ENCODE measurements at places on chromosomes 1 and 21.

GRCh38 chr21:44381874-44382273, 28.5 kb downstream of the TRPM2 start:
- no peak for DNase-seq

GRCh38 chr1:79059341-79059740, 52.8 kb upstream of the ADGRL4 start:
- DNase-seq, result peak; percentile 22

- no peak for DNase-seq
Observed at GRCh38 chr1:231882790-231883189, 256.2 kb downstream of the DISC1 start.

DNA sequence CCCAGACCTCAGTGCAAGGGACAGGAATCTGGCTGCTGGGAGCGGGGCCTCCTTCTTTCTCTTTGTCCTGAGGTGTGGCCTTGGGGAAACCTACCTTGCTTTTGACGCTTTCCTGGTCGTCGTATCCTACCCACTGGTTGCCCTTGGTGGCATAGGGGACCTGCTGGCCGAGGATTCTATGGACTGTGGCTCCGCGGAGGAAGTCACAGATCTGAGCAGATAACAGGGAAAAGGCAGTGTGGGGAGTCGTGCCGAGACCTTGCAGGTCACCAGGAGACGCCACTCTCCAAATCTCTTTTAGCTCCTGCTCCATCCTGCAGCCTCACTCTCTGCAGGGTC, 4.0 kb upstream of the MYBPH start:
- DNase-seq, result no peak

DNA sequence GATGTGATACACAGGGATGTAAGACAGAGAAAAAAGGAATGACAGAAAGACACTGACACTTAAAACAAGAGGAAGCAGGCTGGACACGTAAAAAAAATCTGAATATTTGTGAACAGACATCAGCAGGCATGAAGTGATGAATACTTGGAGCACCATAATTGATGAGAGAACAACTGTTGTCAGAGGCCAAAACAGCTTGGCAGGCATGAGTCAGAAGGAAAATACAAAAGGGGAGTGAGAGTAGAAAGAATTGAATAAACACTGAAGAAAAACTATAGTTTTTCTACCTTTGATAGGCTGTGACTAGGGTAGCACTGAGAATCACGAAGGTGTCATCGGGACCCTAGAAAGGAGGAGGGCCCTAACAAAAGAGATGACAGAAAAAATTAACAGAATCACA, 21.6 kb upstream of the GUCA2A start:
- peak; percentile 81 for DNase-seq

- DNase-seq, result peak; percentile 49
Observed at GRCh38 chr1:36411674-36412648, 14.3 kb upstream of the LSM10 start.

GRCh38 chr1:54027848-54028247, 9.9 kb upstream of the LDLRAD1 start:
- no peak for DNase-seq

GRCh38 chr1:245788269-245788668, 633.5 kb downstream of the KIF26B start:
- DNase-seq, result peak; percentile 94

DNA sequence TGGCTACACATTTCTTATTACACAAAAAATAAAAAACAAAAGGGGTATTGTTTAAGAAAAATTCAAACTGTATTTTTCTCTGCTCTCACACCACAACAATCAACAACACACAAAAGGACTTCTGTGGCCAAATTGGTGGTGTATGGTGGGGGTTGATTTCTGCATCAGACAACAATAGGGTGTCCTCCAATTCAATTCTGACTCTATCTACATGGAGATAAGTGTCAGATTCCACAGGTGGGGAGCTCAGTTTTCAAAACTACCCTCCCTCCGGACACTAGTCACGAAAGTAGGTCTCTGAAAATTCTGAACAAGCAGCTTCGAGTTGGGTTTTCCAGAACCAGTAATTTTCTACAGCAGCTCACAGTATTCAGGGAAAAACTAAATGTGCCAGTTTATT, 744.9 kb upstream of the NCAM2 start:
- DNase-seq, result no peak

GRCh38 chr21:39737376-39738000, 7.5 kb upstream of the IGSF5 start:
- no peak for DNase-seq

- peak; percentile 31 for DNase-seq
Observed at GRCh38 chr1:38586993-38587646, 272.5 kb downstream of the RRAGC start.

DNA sequence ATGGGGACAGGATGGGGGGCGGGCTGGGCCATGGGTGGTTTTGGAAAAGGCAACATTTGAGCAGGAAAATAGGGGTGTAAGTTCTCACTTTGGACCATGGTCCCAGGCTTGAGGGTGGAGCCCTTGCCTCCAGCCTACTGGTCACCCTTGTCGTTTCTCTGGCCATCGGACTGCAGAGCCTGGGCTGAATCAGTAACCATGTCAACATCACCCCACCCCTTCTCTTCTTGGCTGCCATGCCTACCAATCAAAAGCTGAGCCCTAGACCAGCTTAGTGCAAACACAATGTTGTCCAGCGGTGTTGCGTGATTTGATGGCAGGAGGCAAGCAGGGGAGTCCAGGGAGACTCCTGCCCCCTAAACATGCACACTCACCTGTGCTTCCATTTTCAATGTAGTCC, 231.0 kb upstream of the KAZN start:
- DNase-seq, result no peak

- peak; percentile 50 for DNase-seq
Observed at GRCh38 chr1:116448785-116449385, 75.8 kb downstream of the ATP1A1 start.

DNA sequence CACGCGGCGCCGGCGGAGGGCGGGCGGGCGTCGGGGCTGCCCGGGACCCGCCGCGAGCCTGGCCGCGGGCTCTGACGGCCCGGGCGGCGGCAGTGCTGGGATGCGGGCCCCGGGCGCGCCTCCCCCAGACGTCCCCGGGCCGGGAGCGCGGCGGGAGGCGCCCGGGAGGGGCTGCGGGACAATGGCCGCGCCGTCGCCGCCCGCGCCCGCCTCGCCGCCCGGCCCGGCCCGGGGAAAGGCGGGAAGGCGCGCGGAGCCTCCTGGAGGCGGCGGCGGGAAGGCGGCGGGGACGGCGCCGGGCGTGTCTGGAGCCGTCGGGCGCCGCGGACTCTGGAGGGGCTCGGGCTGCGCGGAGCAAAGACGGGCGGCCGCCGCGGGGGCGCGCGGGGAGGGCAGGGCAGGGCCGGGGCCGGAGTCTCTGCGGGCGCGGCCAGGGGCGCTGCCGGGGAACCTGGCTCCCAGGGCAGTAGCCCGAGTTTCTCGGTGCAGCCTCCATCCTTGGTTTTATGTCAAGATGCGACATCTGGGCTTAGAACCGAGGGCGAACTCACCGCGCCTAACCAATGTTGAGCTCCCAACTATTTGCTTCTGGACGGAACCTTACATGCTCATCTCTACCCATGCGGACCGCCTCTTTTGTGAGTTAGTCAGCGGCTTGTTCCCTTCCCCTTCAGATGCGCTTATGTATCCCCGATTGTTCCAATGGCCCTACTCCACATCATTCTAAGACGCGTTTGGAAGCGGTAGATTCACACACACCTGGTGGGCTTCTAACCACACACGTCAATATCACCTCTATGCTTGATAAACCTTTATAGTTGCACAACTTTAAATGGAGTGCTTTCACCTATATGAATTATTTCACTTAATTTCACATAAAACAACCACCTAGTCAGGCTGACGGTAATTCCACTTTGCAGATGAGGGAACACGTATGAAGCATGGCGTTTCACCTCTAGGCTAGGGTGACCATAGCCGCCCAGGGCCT, 651 bp downstream of the ZBTB8A start:
- peak; percentile 35 for DNase-seq

DNA sequence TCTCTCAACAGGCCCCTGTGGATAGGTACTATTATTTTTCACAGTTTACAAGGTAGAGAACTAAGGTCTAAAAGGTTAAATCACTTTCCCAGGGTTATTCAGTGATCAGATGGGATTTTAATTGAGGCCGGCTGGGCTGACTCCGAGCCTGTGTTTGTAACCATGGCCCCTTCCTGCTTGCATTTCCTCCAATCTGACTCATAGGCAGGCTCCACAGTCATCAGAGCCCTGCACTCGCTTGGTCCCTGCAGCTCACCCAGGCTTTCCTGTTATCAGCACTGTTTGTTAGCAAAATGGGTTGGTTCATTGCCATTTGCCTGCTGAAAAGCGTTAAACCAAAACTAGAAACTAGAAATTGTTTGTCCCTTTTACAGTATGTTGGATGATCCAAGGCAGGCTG, 41.4 kb upstream of the LMX1A start:
- peak; percentile 68 for DNase-seq

- DNase-seq, result no peak
Observed at GRCh38 chr1:90614872-90615271, 102.2 kb downstream of the BARHL2 start.

- no peak for DNase-seq
Observed at GRCh38 chr1:222788402-222789156, 26.3 kb upstream of the DISP1 start.

- DNase-seq, result no peak
Observed at GRCh38 chr1:157575744-157576143, 22.1 kb downstream of the FCRL4 start.

DNA sequence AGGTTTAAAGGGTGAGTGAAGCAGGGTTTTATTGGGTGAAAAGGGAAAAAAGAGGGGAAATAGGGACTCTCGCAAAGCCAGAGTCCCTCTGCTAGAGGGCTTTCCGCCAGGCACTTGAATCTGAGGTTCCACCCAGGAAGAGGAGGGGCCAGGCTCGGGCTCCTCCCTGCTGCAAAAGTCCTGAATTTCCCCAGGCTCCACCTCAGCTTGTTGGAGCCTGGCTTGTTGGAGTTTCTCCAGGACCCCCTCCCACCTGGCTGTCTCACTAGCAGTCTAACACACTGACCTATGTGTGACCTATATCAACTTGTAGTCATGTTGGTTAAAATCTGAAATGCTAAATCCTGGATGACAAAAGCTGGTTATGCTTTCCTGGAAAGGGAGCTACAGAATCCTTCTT, 25.5 kb downstream of the GBP2 start:
- DNase-seq, result no peak

DNA sequence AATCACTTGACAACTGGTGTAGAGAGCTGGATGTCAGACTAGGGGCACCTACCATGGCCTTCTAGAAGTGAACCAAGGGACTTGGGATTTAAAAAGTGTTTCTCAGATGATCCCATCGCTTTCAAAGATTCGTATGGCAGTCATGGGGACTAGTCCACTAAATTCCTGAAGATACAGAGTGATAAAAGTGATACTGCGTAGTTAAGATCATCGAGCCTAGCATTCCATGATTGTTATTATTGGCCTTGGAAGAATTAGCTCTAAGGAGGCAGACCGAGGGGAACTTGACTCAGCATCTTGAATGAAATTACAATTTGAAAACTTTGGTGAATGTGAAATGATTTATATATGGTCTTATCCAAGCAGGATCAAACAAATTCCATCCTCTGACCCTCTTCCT, 1.3 kb upstream of the CHIA start:
- no peak for DNase-seq

DNA sequence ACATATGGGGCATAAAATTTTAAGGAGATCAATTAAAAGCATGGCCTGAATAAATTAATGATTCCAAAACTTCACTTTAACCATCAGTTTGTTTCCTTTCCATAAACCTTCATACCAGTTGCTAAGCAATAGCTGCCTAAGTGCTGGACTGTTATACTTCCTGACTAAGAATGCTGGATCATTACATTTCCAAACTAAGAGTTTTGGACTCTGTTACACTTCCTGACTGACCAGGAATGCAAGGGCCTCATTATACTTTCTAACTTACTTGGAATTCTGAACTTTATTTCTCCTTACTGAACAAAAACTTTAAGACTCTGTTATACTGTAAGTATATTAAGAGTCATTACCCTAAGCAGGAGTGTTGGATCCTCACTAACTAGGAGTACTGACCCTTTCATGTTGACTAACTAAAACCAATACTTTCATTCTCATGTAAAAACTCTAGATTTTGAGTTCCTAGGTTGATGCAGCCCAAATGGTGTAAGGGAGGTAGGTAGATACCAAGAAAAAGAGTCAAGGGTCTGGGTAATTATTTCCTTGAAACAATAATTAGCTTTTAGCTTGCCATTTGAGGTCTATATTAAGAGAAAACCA, 118.2 kb downstream of the FAF1 start:
- DNase-seq, result peak; percentile 27

- DNase-seq, result peak; percentile 96
Observed at GRCh38 chr1:96538883-96539282, 182.7 kb upstream of the PTBP2 start.

GRCh38 chr1:29688471-29689365, 452.4 kb downstream of the PTPRU start:
- peak; percentile 81 for DNase-seq

DNA sequence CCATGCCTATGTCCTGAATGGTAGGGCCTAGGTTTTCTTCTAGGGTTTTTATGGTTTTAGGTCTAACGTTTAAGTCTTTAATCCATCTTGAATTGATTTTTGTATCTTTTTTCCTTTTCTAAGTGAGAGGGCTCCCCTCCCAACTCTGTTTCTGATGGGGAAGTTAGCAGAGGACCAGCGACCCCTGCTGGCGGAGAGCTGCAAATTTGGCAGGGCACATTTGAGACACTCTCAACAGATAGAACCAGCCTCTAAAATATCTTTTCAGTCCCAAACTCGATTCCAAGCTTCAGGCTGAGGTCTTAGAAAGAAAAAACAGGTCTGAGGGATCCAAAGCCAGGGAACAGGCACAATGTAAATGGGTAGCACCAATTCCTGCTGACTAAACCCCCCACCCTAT, 32.5 kb downstream of the LRRC3 start:
- peak; percentile 13 for DNase-seq

DNA sequence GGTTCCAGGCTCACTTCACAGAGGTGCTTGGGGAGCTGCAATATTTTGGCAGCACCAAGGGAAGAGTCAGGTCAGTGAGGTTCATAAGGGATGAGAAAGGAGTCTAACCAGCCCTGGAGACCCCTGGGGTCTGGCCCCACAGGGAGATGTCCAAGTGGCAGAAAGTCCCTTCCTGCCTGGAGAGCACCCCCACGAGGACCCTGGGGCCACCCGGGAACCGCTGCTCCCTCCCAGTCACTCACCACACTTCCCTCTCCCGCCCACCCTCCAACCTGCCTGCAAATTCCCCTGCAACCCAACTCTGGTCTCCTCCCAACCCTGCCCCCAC, 6.5 kb upstream of the ITGB2 start:
- DNase-seq, result no peak

DNA sequence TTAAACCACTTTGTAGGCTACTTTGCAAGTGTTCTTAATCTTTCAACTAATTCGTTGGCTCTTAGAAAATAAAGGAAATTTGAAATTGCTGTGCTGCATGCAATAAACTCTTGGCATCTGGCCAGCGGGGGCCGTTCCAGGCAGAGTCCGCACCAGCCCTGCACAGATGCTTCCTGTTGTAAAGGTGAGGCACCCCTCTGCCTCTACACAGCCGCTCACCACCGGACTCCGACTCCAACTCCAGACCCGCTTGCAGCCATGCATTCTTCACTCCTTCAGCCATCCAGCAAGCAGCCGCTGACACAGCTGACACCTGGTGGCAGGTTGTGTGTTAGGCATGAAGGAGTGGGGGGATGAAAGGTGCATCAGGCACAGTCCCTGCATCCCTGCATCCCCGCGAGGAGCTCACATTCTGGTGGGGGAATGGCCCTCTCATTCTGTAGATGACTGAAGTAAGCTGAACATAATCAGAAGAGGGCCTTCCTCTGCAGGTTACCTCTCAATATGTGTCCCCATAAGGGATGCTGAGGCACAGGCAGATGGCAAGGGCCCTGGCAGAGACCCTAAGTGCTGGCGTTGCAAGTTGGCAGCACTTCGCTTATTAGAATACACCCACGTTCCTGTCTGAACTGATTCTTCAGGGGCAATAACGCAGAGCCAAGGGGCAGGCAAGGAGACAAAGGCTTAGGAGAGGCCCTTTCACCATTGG, 56.8 kb downstream of the GLIS1 start:
- peak; percentile 31 for DNase-seq
